HTR-8/SVneo (cell line): ENCODE measurements at places on chromosomes 11 and 22.

DNA sequence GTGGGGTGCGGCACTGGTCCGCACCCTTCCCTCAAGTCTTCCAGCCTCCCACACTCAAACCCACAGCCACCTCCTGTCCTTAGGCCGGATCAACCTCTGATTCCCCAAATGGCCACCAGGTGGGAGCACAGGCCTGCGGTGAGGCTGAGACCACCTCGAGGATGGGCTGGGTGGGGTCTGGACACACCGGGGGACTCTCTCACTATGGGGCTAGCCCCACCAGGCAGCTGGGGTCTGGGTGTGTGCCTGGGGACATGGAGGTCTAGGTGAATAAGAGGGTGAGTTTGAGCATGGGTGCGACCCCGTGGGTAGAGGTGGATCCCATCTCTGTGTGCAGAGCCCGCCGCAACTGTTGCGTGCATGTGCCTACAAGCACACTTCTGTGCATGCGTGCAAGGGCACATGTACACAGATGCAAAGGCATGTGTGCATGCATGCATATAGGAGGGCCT, 32.6 kb downstream of the MYO18B start:
- no peak for DNase-seq

DNA sequence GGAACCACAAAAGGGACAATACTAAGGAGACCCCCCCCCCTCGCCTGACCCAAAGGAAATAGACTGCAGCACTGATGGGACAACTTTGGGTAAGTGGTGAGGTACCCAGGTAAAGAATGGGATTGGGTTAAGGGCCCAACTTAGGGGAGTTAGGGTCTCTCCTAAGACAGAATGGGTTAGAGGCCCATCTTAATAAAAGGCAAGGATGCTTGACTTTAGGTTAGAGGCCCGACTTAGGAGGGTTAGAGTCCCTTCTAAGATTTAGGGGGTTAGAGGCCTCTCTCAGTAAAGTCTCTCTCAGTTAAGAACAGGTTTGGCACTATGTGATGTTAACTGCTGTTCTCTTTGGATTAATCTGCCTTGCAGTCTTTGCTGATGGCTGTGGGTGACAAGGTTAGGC, 41.0 kb upstream of the DBX1 start:
- no peak for DNase-seq

DNA sequence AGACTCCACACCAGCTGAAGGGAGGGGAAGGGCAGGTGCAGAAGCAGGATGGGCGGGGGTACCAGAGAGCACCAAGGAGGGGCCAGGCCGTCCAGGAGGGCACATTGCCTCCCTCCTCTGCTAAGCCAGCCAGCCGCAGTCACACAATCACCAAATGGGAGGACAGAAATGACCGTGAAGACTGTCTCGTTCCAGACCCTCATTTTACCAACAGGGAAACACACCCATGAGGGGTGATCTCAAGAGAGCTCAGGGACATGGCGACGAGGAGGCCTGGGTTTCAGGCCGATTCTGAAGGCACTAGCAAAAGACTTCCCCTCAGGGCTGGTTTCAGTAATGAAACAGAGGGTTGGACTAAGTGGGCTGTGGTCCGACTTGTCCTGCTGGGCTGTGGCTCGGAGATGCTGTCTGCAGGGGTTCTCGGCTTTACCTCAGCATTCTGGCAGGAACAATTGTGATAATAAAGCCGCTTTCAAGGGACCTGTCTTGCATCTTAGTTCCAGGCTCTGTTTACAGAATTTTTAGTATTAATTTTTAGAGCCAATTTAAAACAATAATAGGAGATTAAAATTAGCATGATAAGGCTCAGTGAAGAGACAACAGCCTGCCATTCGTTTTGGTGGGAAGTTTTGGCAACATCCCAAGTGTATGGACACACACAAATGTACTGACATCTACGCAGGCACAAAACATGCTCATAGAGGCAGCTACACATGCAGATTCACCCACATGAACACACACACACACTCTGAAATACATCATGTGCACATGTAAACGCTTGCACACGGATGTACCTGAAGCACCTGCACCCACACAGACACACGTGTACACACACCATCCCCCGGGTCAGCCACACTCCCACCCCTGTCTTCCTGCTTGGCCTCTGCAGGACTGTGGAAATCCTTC, 2.0 kb upstream of the B3GAT1 start:
- DNase-seq, result no peak

GRCh38 chr11:47408598-47409439, 429 bp downstream of the SLC39A13 start:
- peak; percentile 67 for DNase-seq

- no peak for DNase-seq
Observed at GRCh38 chr11:102831489-102832440, 11.6 kb downstream of the MMP3 start.

DNA sequence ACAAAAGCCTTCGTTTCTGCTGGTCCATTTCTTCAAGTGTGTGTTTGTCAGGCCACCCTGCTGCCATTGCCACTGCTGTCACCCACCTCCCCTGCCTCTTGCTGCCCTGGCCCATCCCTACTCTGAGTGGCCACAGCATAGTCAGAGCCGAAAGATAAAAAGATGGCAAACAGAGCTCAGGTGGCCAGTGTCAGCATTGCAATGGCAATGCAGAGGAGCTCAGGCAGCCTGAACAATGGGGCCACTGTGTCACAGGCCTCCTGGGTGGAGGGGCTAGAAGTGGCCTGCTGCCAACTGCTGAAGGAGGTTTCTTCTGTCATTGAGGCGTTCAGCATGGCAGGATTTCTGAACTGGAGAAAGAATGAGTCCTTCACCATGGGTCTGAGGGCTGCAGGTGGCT, 137.1 kb downstream of the CSNK2A3 start:
- no peak for DNase-seq

GRCh38 chr11:26323837-26324236, 8.1 kb upstream of the ANO3 start:
- DNase-seq, result no peak

- peak; percentile 85 for DNase-seq
Observed at GRCh38 chr22:45263463-45264269, 21.1 kb upstream of the UPK3A start.
